Right renal pelvis (tissue), 4 donors: ENCODE measurements at places on chromosomes 13 and 19. TPM values are rescaled to one million over a fixed set of nuclear protein-coding genes. Genes with fewer than 3 reads are reported as not detected.

FAM216B gene
- not detected for polyA plus RNA-seq

- DNase-seq, result no peak
Measured at GRCh38 chr13:20126541-20127261, 34.2 kb downstream of the GJA3 start.

NALCN gene
- 0.86 TPM for polyA plus RNA-seq

TEX101 gene
- polyA plus RNA-seq, result 0.06 TPM
